ENCODE measurements at places on chromosomes 2 and 18. TPM values are rescaled to one million over a fixed set of nuclear protein-coding genes. Genes with fewer than 3 reads are reported as not detected.

DNA sequence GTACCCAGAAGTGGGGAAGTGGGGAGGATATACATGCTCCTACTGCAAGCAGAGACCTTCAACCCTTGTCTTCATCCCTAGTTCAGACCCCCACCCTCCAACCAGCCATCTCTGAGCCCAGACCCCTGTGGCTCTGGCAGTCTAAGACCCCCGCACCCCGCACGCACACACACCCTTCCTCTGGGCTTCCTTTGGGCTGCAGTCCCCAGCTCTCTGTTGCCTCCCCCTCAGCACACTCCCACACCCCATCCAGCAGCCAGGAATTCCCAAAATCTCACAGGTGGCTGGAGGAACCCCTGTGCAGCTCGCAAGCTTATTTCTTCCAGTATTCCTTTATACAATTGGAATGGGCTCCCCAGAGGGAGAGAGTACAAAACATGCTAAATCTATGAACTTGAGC, 13.9 kb upstream of the GYPC start:
- DNase-seq: no peak

Gene NT5DC4
- not detected for total RNA-seq

DNA sequence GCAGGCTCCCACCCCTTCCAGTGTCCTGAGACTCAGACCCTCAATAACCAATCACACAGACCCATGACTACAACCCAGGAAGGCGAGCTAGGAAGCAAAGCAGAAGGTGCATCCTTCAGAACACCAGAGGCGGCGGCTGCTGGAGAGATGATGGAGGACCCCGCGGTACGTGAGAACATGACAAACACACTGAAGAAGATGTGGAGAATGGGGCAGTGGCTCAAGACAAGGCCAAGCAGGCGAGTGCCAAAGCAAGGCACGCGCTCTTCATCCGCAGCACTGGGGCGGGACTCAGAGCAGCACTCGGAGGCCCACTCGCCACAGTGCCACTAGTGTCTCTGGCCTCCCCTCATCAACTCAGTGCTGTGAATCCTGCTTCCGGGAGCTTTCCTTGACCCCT, 13.7 kb downstream of the ERFE start:
- no peak for DNase-seq

- no peak for DNase-seq
Observed at GRCh38 chr2:239696559-239697207, 295.9 kb upstream of the HDAC4 start.

DNA sequence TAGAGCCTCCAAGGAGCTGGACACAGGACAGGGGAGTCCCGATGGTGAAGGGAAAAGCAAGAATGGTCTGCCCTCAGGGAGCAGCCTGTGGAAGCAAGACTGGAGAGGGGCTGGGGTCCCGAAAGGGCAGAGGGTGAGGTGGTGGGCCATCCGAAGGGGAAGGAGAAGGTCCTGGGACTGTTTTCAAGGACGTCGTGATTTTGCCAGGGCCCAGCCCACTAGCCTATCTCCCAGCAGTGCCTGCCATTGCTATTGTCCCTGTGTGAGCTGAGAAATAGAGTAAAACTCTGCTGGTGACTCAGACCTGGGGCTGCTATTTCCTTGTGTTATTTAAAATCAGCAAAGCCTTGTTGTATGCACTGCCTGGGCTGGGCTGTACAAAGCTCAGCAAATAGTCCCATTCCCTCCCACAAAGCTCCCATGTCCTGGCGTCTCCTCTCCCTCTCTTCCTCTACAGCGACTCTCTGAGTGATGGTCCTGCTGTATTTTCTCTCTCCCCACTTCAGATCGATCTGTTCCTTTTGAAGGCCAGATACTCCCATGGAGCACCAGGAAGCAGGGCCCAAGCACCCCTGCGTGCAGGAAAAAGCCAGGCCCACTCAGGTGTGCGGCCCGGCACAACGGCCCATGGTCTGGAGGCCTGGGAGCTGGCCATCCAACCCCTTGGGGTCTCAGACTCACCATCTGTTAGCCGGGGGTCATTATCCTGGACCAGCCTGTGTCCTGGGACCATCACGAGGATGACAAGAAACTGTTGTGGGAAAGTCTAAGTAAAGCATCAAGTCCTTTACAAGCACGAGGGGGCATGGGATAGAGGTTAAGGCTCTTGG, 65.0 kb upstream of the OTOF start:
- DNase-seq: no peak

Gene G6PC2
- total RNA-seq: not detected

- no peak for DNase-seq
Observed at GRCh38 chr2:152075461-152076050, 23.3 kb downstream of the CACNB4 start.

- DNase-seq: no peak
Observed at GRCh38 chr2:72682061-72682460, 143.8 kb downstream of the EXOC6B start.

DNA sequence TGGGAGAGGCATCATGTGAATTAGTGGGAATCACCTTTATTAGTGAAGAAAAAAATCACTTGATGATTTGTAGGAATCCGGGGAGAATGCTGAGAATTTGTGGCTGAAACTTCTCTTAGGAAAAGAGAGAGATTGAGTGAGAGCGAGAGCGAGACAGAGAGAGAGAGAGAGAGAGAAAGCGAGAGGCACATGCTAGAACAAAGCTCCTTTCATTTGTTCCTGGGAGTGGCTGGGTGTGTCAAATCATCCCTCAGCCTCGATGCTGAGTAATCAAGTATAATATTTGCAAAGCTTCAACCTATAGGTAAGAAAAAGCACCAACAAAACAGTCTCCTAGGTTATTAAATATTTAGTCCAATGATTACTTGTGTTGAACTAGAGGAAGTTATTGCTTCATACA, 4.4 kb upstream of the SERPINB5 start:
- DNase-seq: no peak

Gene CFAP210
- total RNA-seq: not detected

DNA sequence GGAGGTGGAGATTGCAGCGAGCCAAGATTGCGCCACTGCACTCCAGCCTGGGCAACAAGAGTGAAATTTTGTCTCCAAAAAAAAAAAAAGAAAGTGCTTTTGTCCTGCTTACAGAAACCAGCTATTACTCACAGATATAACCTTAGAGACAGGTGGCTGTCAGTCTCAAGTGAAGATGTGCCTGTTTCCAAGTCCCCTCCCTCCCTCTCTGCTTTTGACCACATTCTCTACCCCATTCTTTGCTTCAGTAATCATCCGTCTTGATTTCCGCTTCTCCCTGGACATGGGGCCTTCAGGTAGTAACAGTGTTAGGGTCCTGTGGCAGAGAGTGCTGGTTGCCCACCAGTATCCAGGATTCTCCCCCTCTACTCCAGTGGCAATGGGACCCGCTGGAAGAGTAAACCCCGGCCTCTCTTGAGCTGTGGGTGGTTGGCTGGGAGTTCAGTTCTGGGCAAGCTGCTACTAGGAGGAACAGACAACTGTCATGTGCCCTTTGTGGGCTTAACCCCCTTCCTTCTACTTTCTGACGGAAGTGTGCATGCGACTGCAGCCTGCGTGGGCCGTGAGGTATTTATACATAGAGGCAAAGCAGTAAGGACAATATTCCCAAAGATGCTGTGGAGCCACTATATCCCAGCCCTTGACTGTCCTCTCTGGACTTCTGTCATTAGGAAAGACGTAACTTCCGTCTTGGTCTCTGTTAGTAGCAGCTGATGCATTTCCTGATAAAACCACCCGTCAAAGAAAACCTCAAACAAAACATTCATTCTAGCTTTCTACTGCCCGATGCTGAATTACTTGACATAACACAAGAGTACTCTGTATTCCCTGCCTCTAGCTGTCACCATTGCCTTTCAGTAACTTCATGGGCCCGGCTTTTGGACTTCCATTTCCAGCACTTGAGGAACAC, 17.8 kb downstream of the PDCL3 start:
- DNase-seq: peak; percentile 65

- DNase-seq: no peak
Observed at GRCh38 chr2:2575181-2575577, 244.1 kb upstream of the MYT1L start.

All from activated CD4-positive, alpha-beta T cell treated with anti-CD3 and anti-CD28 coated beads, Interleukin-2, amount 10 ng/mL, durations not matched to agents 7 days and 5 days (primary cell).